Stimulated activated CD4-positive, alpha-beta T cell treated with anti-CD3 and anti-CD28 coated beads, TNF-alpha, amount 100 ng/mL, for 24 hours (primary cell): ENCODE measurements at places on chromosomes 7 and 10.
A peak's percentile ranks its signal among the peaks of the same experiment; 100 is the strongest.

DNA sequence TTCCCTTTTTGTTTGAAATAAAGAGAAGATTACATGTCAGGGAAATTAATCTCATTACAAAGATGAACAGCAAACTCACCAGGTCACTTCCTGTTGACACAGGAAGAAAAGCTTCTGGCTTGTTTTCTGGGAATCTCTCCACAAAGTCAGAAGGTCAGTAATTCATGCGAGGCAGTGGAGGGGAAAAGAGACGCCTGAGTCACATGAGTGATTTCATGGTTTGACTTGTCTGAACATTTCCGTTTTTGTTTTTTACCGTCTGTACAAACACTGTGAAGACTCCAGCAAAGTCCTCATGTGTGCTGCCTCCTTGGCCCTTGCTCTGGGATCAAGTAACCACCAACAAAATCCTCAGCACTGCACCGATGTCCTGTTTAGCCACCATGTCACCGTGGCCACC lies 2.5 kb upstream of the HABP2 start:
- no peak for DNase-seq

DNA sequence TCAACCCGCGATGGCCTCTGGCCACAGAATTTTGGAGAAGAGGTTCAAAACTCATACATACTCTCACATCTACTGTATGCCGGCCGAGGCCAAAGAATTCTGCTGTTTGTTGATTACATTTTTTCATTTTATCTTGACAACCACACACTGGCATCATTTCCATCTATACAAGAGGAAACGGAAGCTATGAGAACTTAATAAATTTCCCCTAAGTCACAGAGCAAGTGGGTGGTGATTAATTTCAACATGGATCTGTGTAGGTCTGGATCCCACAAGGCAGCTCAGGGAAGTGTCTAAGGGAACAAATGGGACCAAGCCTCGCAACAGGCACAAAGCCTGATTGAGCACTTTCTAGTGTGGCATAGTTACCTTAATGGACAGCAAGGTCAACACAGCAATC lies 18.0 kb downstream of the ELMO1 start:
- DNase-seq = no peak

GRCh38 chr7:28413011-28413410 lies 693 bp downstream of the CREB5 start:
- DNase-seq = no peak

DNA sequence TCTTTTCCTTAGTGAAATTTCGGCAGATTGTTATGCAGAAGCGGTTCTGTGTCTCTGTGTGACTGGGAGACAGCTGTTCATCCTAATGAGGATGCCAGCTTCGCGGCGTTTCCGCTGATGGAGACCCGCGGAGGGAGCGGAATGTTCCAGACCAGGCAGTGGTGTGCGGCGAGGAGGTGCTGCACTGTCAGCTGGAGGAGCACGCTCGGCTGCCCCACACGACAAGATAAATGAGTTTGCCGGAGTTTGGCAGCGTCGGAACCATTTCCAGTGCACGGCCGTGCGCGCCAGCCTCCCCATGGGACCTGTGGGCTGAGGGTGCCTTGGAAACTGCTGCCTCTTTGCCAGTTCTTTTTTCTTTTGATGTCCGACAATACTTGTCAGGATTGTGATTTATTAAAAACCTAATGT lies 64.6 kb downstream of the WDR37 start:
- no peak for DNase-seq

DNA sequence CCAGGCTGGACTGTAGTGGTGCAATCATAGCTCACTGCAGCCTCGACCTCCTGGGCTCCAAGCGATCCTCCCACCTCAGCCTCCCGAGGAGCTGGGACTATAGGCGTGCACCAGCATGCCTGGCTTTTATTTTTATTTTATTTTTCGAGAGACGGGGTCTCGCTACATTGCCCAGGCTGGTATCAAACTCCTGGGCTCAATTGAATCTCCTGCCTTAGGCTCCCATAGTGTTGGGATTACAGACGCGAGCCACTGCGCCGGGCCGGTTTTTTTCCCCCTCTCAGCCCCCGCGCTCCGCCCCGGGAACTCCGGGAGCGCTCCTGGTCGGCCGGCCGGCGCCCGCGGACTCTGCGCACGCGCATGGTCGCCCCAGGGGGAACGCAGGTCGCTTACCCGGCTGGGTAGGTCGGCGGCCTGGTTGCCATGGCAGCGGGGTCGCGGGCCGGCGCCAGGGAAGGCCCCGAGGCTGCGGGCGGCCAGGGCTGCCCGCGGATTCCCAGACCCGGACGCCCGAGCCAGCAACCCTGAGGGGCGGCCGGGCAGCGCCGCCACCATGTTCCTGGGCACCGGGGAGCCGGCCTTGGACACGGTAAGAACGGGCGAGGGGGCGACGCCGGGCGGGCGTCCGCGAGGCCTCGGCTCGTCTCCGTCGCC lies at the start of gene IQCE:
TSS of gene IQCE (plus strand) at position 351 of the 654 bp plus-strand sequence. CDS start at position 554, 203 bp downstream.
- peak; percentile 88 for DNase-seq

GRCh38 chr7:103690242-103690974 lies 244.4 kb upstream of the SLC26A5 start:
- no peak for DNase-seq

GRCh38 chr7:41702635-41703371 lies at the start of gene INHBA:
Gene INHBA, minus strand, starts transcription at chr7:41703090. Its CDS starts 2,716 bp downstream, at chr7:41700374.
- no peak for DNase-seq

DNA sequence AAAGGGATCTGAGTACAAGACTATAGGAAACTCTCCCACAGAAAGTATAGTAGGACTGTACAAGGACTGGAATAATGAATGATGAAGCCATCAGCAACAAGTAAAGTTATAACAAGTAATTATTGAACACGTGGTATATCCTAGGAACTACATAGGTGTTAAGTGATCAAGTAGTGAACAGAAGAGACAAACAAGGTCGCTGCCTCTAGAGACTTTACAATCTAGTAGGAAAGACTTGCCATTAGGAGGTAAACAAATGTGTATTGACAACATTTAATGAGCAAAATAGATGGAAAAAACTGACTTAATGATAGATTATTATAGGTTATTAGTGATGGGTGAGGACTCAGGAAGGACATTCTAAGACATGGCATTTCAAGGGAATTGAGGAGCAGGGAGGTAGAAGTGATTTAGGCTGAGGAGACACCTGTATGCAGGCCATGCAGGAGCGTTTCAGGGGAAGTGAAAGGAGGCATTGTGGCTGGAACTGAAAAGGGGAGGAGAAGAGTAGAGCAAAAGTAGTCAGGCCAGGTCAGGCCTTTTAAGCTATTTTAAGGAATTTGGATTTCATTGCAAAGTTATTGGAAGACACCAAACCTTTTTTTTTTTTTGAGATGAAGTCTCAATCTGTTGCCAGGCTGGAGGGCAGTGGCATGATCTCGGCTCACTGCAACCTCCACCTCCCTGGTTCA lies 8.5 kb upstream of the GLCCI1 start:
- no peak for DNase-seq

DNA sequence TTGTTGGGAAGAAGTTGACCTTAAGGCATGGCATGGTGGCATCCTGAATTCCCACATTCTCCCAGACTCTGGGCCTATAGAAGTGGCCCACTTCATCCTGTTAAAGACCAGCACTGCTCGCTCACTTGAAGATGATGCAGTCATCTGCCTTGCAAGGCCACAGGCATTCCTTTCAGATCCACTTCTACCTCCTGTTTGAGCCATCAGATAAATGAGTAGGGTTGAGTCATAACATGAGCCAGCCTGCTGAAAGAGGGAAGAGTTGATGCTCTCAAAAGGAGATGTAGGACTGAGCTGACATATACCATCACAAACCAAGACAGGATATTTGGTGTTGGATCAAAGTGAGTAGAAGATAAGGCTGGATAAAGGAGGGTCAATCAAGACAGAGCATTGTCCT lies 1.5 kb upstream of the EBLN1 start:
- no peak for DNase-seq

- no peak for DNase-seq
Observed at GRCh38 chr10:85212526-85212925, 884.1 kb downstream of the CCSER2 start.

- no peak for DNase-seq
Observed at GRCh38 chr10:10816447-10816846, 201.2 kb upstream of the CELF2 start.
